ENCODE measurements at places on chromosomes 3 and 15.

DNA sequence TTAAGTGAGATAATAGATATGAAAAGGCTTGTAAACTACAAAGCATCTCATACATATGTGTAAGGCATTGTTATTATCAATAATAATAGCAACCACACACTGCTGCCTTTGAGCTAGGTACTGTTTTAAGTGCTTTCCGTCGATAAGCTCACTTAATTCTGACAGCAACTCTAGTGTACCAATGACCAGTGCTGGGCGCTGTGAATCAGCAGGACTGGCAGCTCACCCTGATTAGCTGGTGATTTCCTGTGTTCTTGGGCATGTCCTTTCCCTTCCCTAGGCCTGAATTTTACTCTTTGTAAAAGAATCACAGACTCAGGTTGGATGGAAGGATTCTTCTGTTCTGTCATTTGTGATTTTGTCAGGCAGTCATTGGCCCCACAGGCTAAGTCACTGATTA is 215.6 kb downstream of the LPP start:
- no peak for DNase-seq

DNA sequence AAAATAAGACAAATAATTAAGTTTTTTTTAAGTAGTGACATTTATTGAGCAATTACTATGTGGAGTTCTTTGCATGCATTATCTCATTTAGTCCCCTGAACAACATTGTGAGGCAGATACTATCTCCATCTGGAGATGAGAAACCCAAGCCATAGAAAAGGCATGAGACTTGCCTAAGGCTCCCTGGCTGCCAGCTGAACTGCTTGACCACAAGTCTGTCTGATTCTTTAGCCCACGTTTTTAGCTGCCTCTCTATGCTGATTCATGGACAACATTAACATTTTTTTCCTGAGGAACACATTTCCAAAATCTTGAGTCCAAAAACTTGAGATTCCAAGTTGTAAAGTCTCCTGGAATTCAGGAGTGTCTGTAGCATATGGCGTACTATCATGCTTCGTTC is 263.6 kb upstream of the GOLGA6L4 start:
- DNase-seq: no peak

- DNase-seq: no peak
Observed at GRCh38 chr3:37916685-37917084, 55.0 kb downstream of the CTDSPL start.

DNA sequence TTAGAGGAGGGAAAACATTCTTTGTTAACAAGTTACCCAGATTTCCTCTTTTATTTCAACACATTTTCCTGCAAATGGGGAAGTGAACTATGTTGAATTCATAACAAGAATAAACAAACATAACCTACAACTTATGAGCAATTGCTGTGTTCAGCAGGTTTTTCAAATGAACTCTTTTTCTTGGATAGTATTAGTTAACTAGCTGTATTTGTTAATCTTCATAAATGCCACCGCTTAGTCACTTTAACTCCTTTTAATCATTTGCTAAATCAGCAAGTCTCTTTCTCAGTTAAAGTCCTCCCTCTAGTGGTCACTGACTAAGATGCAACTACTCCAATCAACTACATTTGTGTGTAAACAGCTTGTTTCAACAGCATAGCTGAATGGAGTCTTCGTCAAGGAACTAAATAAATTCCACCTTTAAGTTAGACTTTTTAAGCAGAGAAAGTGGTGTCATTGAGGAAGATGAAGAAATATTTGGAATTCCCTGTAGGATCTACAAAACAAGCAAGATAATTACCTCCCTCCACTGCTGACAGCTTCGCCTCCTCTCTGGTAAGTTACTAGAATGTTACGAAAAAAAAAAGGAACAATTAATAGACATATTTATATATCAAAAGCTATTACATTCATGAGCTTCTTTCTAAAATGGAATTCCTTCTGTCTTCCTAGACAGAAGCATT is 1122.0 kb downstream of the ROBO1 start:
- no peak for DNase-seq

DNA sequence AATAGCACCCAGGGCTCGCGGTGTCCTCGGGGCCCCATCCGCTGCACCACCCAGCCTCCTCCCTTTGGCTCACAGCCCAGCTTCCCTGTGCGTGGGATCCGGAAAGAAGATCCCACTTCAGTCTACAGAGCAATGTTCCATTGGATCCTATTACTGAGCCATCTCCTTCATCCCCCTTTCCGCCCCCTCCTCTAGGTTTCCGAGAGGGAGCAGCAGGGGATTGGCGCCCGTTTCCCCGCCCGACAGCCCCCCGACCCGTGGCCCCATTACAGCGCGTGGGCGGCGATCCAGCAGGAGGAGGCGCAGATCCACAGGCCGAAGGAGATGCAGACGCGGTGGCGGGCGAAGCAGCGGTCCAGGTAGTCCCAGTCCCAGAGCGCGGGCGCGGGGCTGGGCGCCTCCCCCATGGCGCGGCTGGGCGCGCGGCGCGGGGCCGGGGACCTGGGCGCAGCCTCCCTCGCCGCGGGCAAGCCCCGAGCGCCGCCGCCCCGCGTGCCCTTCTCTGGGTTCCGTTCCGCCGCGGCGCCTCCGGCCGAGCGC is 340 bp downstream of the TMEM44 start:
- DNase-seq: no peak

- no peak for DNase-seq
Observed at GRCh38 chr15:100211855-100212850, 129.6 kb downstream of the ADAMTS17 start.

GRCh38 chr3:115590873-115591272 is 32.4 kb upstream of the GAP43 start:
- DNase-seq: no peak

GRCh38 chr15:66454143-66454542 is 43.4 kb downstream of the SNAPC5 start:
- no peak for DNase-seq

DNA sequence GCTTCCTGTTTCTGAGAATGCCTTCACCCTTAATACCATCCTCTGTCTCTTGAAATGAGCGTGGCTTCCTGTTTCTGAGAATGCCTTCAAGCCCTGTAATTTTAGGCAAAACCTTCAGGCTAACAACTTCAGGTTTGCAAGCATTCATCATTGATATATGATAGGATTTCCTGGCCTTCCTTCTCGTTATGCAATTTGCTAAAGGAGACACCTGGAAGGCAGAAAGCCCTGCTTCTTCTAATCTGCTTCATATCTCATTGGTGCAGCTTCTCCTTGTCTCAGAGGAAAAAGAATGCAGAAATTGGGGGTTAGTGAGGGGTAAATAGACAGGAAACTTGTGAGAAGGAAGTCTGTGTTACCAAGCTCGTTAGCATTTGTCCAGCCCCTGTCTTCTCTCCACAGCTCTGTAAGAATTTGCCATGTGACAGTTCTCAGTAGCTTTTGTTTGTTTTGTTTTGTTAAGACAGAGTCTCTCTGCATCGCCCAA is 7.3 kb downstream of the ARL6IP5 start:
- DNase-seq: no peak

DNA sequence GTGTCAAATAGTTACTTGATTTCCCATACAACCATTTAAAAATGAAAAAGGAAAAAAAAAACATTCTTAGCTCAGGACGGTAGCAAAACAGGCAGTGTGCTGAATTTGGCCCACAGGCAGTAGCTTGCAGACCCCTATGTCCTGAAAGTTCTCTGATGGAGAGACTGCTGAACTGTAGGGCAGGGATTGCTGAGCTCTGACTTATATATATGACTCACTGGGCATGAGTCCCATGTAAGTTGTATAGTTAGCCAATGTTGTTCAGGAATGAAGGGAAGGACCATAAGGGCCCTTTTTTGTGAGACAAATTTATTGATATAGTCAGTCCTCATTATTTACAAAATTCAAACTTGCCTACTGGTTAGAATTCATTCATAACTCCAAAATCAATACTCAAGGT is 36.9 kb upstream of the FRMD4B start:
- no peak for DNase-seq

DNA sequence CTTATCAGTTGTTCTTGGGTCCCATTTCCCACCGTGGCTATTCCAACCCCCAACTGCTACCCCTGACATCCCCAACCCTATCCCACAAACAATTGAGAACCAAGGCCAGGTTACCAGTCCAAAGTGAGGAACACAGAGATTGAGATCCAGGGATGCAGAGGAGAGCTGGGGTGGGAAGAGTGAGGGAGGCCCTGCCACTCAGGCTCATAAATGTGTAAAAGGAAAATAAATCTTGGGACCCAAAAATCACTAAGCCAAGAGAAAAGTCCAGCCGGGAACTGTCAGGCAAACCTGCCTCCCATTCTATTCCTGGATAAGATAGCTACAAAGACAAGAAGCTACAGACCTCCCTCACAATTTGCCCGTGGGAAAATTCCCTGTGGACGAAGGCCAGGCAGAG is 101.1 kb upstream of the DLG1 start:
- DNase-seq: no peak

- no peak for DNase-seq
Observed at GRCh38 chr15:87632364-87632763, 624.2 kb downstream of the NTRK3 start.

GRCh38 chr3:139225548-139225947 is 118.3 kb upstream of the MRPS22 start:
- DNase-seq: no peak

GRCh38 chr15:89501646-89502045 is 5.3 kb upstream of the RHCG start:
- no peak for DNase-seq

DNA sequence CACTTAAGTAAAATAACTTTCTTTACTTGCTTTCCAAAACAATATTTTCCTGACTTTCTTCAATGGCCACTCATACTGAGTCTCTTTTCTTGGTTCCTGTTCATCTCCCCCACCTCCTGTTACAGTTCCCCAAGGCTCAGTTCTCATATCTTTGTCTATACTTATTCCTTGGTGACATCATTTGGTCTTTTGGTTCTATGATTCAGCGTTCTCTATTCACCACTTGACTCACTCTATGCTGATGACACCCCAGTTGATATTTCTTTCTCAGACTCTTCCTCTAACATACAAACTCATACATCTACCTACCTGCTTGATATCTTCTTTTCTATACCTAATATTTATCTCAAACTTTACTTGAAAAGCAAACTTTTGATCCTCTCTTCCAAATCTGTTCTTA is 85.0 kb upstream of the P3H2 start:
- DNase-seq: no peak

GRCh38 chr15:66452971-66453580 is 44.5 kb downstream of the SNAPC5 start:
- DNase-seq: no peak

- no peak for DNase-seq
Observed at GRCh38 chr15:66798426-66799061, 96.5 kb downstream of the SMAD6 start.

DNA sequence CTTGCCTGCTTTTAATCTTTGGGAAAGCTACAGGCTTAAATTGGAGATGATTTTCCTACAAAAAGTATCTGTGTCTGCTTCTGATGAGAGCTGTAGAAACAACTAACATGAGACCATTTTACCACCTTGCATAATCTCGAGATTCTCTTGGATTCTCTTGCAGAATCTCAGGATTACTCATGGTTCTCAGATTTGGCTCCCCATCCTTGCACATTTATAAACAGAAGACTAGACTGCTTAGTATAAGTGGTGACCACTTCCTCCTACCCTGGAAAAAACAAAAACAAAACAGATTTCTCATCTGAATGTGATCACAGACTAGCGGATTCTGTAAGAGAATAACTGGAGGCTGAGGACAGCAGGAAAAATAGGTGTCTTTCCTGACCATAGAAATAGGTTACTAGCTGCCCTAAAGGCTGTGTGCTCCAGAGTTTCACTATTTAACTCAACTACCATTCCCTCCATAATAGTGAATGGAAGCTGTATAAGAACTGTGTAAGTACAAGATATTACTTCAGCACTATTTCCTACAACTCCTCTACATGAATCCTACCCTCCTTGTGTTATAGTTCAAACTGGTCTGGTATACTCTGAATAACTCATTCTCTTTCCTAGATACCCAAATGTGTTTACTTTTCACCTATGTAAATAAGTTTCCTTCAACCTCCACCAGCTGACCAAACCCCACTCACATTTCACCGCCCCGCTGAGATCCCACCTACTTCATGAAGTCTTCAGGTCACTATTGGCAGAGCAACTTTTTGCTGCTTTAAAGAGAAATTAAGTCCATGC is 122.2 kb upstream of the C2CD4B start:
- no peak for DNase-seq

DNA sequence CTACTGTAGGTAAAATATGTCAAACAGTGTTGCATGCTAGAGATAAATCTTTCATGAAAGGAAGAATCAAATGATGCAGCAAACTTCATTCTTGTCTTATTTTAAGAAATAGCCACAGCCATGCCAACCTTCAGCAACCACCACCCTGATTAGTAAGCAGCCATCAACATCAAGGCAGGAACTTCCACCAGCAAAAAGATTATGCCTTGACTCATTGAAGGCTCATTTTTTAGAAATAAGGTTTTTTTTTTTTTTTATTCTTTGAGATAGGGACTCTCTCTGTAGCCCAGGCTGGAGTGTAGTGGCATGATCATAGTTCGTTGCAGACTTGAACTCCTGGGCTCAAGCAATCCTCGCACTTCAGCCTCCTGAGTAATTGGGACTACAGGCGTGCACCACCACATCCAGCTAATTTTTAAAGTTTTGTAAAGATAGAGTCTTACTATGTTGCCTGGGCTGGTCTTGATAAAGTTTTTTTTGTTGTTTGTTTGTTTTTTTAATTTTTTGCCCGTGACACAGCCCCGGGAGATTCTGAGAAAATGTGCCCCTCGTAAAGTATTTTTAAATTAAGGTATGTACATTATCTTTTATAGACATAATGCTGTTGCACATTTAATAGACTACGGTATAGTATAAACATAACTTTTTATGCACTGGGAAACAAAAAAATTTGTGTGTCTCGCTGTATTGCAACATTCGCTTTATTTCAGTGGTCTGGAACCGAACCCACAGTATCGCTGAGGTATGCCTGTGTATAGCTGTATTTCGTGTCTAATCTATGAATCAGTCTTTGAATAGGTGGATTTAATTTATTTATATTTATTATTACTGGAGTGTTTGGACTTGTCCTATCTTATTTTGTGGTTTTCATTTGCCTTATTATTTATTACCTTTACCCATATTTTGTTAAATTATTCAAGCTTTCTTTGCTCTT is 23.3 kb downstream of the SNRK start:
- no peak for DNase-seq

DNA sequence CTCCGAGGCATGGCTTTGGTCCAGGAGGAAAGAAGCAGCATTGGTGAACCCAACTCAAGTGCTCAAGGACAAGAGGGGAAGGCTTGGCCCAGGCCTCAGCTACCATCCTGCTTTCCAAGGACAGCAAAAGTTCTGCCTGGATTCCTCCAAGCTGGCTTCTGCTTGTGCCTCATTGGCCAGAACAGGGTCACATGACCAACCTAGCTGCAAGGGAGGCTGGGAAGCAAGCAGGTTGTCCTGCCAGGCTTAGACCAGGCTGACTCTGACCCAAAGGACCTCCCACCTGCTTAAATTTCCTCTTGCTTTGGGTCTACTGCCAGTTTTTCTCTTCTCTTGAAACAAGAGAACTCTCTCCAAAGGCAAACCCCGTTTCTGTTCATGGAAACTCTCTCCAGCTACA is 70.7 kb downstream of the RPN1 start:
- no peak for DNase-seq

DNA sequence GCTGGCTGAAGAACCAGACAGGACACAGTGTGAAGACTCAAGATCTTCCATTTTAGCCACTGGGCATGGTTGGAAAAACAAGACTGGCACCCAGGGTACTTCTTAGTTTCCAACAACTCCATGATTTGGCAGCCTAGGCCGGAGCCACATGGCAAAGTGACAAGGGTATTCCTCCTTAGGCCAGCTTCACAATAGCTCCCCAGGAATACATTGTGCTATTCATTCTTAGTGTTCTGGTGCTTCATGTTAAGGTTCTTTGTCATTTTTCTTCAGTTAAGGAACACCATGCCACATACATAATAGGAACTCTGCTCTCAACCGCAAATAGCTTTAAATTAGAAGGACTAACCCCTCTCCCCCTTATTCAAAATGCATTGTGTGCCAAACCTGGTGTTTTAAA is 8.0 kb upstream of the FILIP1L start:
- DNase-seq: no peak

Data from activated T-cell treated with anti-CD3 and anti-CD28 coated beads for 1 hour (primary cell).